ENCODE measurements at places on chromosomes 11 and 22.

DNA sequence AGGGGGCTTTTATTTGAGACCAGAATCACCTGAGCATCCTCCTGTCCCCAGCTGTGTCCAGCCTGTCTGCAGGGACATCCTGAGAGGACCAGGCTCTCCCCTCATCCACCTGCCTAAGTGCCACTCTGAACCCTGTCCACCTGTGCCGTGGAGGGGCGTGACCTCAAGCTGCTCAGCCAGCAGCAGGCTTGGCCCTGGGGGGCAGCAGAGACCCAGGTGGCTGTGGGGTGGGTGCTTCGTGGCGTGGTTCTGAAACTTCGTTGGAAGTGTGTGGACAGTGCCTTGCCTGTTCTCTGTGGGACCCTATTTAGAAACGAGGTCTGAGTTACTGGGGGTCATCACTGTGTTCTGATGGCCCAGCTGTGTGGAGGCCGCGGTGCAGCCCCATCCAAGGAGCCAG, 72.7 kb downstream of the LRP5 start:
- DNase-seq = no peak

- no peak for DNase-seq
These were observed 820.4 kb upstream of the CCDC90B start for GRCh38 chr11:84106541-84106940.

DNA sequence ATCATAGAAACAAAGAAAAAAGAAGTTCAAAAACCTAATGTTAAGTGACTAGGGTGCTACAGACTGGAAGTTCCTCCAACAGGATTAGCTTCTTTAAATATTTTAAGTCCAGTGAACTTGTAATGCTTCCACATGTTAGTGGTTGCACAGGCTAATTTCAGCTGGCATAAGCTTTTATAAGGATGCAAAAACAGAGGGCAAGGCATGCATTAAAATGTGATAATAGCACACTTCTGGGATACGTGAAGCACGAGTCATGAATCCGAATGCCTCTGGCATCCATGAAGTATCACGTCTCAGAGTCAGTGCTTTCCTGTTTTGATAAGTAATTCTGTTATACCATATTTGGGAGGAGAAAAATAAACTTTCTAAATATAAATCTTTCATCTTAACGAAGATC, 106.8 kb downstream of the DCDC1 start:
- no peak for DNase-seq

DNA sequence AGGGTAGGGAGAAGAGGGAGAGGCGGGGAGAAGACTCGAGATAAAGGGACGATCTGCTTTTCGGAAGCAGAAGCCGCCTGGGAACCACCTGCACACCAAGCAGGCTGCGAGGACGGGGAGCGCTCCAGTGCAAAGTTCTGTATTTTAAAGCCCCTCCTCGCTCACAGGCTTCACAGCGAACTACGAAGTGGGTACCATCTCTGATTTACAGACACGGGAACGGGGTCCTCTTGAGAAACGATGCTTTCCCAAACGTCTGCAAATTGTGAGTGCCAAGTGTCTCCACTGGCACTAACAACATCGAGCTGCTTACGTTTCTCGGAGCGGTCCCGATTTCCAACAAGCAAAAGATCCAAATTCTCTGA, 700 bp upstream of the STX3 start:
- DNase-seq = peak; percentile 22

GRCh38 chr11:66768088-66768521, 39.1 kb upstream of the SPTBN2 start:
- no peak for DNase-seq

- peak; percentile 29 for DNase-seq
These were observed 18.5 kb downstream of the SLC35F2 start for GRCh38 chr11:107840129-107840484.

DNA sequence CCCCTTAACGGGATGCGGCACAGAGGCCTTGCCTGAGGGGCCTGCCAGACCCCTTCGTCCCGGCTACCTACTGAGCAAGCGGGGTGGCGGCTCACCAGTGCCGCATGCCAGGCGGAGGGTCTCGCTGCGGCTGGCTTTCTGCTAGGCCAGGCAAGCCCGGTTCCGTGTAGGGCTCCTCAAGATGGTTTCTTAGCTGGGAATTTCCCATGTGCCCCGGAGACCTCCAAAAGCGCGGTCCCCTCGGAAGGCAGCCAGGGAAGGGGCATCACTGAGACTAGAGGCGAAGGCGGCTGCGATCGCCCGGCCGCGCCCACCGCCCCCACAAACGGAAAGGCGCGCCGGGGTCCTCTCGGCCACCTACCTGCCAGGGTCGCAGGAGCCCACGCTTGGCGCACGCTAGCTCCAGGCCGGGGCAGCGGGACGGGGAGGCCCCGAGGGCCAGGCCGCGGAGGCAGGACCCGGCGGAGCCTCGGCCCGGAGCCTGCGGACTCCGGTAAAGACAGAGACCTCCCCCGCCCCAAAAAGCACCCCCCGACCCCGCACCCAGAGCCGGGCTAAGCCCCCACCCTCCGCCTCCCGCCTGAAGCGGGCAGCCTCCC, 23.8 kb downstream of the MICAL3 start:
- no peak for DNase-seq
